Renal pelvis (tissue), 12 donors: ENCODE measurements at places on chromosomes 13 and 19. TPM values are rescaled to one million over a fixed set of nuclear protein-coding genes. Genes with fewer than 3 reads are reported as not detected.

DNA sequence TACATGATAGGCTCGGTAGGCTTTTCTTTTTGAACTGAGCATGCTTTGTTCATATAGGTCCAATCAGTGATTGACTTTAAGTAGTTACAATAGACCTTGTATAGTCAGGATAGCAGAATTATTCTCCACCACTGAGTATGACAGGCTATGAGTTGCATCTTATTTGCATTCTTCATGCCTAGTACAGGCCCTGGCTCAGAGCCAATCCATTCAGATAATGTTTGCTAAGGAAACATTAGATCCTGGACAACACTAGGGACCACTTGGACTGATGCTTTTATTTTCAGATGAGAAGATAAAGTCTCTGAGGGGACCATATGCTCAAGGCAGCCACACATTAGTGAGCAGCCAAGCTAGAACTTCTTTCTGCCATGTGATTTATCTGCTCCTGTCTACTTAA lies 133.9 kb downstream of the KL start:
- DNase-seq, result no peak

DNA sequence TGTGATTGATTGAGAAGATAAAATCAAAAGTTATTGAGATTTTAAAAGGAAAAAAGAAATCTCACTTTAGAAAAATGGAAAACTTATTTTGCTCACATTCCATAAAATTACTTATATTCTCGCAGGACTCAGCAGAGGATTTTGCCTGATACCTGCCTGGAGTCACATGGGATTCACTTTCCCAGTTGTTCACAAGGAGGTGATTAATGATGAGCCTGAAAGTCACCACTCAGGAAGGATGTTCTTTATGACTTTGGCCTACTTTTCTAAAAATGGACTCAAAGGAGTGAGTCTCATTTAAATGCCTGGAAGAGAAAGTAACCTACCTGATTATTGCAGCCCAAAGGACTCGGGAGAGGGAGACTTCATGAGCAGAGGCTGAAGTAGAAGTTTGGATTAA lies 34.5 kb upstream of the FAM216B start:
- no peak for DNase-seq

DNA sequence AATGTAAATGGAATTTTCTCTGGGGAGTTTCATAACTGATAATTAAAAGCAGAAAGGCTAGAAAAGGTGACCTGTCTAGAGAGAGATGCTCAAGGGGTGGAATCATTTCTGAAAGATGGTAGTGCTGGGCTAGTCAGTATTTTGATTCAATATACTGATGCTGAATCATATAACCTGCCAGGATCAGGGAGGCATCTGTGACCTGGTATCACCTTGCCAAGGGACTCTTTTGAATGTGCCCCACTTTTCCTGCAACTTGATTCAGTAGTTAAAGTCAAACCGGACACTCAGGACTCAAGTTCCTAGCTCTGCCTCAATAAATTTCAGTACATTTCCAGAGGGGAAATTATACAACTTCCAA lies 15.8 kb downstream of the LCP1 start:
- DNase-seq, result no peak

DNA sequence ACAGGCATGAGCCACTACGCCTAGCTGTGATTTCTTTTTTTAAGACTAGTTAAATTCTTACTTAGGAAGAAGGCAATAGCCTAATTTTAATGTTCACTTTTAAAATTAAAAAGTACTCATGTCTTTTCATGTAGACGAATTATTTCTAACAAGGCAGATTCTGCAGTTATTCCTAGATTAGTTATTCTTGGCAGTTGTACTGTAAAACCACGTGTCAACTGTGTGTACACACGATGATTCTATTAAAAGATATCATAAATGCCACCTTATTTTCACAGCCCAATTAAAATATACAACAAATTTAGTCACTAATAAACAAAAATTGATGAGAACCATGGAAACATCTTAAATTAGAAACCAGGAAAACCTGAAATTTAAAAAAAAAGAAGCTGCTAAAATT lies 10.6 kb upstream of the FOXO1 start:
- DNase-seq, result no peak

DNA sequence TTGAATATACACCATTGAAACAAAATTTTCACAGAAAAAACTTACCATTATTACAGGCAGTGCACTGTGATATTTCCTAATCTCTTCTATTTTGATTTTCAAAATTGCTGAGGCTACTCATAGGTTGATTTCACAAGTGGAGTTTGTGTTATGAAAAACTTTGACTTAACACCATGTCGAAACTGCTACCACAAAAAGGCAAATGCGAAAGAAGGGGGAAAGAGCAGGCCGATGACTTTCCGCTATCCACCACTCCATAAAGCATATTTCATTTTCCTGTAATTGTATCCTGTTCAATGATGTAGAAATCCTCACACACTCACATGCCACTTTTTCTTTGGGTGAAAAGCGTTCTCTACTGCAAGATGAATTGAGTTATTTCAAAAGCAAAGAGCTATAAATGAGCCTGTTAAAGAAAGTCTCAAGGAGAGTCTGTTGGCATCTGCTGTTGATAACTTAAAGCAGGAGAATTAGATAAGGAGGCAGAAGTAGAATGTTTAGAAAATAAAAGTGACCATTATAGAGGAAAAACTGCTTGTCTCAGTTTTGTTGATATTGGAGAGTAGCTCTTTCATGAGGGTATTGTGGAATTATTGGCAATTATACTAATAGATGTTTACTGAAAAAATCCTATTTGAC lies 18.8 kb downstream of the KL start:
- DNase-seq, result no peak

DNA sequence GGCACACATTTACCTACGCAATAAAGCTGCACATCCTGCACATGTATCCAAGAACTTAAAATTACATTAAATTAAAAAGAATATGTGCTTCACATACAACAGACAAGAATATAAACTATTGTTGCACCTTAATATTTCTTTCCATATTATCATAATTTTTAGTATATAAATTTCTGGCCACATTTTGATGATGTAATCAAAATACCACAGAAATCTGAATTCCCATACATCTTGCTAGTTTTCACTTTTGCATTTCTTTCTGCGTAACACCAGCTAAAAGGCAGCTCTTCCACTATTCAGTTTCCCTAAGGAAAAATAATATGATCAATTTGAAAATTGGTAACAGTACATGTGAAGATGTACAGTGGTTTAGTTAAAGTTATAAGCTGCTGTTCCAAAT lies 42.6 kb downstream of the FGF14 start:
- DNase-seq, result no peak

DNA sequence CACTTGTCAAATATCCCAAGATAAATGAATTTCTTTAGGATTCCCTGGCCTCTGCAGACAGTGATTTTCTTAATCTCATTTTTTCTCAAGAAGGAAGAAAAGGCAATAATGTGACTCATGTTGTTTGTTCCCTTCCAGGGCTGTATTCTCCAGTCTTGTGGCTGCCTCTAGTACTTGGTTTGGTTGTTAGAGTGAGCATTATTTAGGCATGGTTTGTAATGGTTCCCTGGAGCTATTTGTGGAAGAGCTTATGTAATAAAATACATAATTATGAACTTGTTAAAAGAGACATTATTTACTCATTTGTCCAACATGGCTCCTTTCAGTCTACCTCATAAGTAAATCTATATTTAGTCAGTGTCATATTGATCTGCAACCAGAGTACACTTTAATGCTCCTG lies 270.4 kb downstream of the DCT start:
- DNase-seq, result no peak

- DNase-seq, result no peak
These were observed 93.2 kb downstream of the LHFPL6 start for GRCh38 chr13:39509616-39510315.

GRCh38 chr19:47796785-47797184 lies 7.6 kb downstream of the TPRX1 start:
- no peak for DNase-seq

- DNase-seq, result peak; percentile 80
These were observed 321.7 kb downstream of the DLEU7 start for GRCh38 chr13:50521831-50522149.

GRCh38 chr13:97141097-97141496 lies 81.0 kb upstream of the MBNL2 start:
- no peak for DNase-seq

- no peak for DNase-seq
These were observed 72.3 kb downstream of the LATS2 start for GRCh38 chr13:20988909-20989655.

GRCh38 chr19:16867211-16867610 lies 21.6 kb upstream of the F2RL3 start:
- no peak for DNase-seq

GRCh38 chr13:47678201-47678968 lies 322.7 kb downstream of the SUCLA2 start:
- no peak for DNase-seq

- no peak for DNase-seq
These were observed 78.4 kb downstream of the GPC6 start for GRCh38 chr13:93304868-93305613.

TEAD2 gene
- polyA plus RNA-seq, result 89.0 TPM

CACNG6 gene
- polyA plus RNA-seq, result 0.73 TPM

ZIC2 gene
- polyA plus RNA-seq, result 0.27 TPM

GJA3 gene
- 12.3 TPM for polyA plus RNA-seq

PGLYRP1 gene
- 1.1 TPM for polyA plus RNA-seq

MBD3L1 gene
- polyA plus RNA-seq, result not detected

FLT1 gene
- polyA plus RNA-seq, result 35.1 TPM

FGF14 gene
- 0.94 TPM for polyA plus RNA-seq
